Common myeloid progenitor, CD34-positive (primary cell): ENCODE measurements at places on chromosomes 2 and 18.

- DNase-seq, result no peak
Observed at GRCh38 chr2:204226305-204226880, 289.8 kb downstream of the ICOS start.

DNA sequence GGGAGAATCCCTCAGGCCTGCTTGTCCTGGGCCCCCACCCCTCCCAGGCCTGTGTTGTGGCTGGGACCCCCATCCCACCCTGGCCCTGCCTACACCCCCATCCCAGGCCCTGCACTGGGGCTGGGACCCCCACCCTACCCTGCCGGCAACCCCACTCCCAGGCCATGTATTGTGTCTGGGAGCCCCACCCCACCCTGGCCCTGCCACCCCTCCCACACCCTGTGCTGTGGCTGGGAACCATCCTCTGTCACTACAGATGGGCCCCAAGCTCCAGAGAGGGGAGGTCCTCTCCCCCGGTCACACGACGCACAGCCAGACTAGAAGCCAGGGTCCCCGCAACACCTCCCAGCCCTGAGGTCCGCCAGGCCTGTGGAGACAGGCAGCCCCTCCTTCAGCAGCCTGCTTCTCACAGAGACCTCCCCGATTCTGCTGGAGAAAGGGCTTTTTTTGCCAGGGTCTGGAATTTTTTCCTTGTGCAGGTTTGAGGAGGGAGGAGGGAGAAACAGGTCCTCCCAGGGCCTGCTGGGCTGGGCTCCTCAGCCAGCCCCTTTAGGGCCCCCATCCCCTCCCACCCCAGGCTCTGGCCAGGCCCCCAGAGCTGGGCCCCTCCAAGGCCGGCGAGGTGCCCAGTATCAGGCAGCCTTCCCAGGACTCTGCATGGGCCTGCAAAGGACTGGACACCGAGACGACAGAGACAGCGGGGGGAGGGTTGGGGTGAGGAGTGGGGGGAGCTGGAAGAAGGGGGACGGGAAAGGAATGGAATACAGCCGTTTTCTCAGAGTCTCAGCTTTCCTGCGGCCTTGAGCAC, 28.0 kb downstream of the KIF1A start:
- DNase-seq, result no peak

- DNase-seq, result no peak
Observed at GRCh38 chr18:39622431-39622830, 2056.8 kb upstream of the CELF4 start.

DNA sequence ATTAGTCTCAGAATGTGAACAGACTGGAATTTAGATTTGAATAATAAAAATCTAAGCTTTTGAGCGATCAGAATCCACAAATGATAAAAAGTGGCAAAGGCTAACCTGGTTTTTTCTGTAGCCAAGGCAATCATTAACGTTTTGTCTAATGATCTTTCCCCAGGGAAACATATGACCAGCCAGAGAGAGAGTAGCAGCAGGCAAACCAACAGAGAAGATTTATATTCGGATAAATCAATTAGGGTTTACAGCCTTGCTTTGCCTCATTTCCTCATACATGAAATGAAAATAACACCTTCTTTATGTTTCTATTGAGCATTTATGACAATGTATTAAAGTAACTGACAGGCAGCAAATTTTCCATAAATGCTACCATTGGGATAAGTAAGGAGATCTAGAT, 14.5 kb downstream of the TIA1 start:
- no peak for DNase-seq

GRCh38 chr2:238259061-238260020, 19.5 kb upstream of the HES6 start:
- no peak for DNase-seq

DNA sequence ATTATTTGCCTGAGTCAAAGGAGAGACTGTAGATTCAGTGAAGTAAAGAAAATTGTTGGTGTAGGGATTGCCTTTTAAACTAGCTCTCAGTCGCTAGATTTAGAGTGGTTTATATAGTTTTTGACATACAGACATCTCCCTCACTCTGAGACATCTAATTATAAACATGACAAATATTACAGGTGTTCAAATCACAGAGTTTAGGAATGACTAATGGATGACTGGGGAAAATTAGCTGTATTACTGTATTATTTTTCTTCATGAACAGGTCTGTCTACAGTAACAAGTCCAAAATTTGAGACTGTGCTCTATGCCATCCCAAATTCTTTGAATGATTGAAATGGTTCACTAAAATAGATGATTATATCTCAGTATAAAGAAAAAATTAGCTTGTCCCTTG, 40.0 kb downstream of the MAP2 start:
- DNase-seq, result no peak

DNA sequence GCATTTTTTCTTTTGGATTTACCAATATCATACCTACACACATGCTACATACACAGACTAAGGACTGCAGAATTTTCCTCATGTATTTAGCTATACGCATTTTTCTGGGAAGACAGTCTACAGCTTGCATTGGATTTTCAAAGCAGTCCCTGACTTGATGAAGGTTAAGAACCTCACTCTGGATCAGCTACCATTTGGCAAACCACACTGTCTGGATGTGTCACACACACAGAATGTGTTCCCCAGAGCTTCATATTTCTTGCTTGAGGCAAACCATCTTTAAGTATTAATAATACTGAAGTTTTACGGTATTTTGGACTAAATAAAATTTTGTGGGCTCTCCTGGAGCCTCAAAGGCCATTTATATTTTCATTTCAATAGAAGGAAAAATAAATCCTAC, 102.3 kb downstream of the TCF4 start:
- DNase-seq, result no peak

DNA sequence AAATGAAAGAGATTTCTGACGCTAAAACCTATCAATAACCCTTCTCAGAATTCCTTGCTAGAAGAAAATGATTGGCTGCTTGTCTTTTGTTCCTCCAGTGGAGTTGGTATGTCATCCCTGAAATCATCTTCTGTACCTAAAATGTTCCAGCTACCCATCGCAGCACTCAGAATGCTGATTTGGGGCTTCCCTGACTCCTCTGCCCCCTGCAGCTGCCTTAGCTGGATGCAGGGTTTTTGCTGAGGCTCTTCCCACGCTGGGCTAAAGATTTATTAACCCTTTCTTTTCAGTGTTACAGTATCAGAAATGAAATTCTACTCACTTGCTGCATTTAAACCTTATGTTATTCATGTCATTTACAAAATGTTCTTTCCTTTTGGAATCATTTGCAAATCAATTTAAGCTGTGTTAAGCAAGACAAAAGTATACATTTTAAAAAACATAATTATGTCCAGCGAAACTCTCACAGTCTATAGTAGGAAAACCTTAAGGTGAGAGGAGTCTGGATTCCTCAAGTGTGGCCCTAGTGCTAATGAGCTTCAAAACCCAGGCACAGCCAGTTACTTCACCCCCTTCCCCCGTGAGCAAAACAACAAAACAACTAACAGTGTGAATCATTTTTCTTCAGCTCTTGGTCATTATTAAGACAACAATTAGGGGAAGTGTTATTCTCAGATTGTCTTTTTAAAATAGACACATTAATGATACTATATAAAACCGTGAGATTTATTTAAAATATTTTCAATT, 32.8 kb downstream of the PKP4 start:
- no peak for DNase-seq

DNA sequence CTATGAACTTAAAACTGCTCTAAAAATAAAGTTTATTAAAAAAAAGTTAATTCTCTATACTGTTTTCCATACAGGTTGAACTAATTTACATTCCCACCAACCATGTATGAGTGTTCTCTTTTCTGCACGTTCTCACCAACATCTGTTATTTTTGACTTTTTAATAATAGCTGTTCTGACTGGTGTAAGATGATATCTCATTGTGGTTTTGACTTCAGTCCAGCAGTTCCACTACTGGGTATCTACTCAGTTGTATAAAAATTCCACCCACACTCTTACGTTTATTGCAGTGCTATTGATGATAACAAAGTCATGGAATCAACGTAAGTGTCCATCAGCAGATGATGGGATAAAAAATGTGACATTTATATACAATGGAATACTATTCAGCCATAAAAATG, 33.7 kb downstream of the SPAG16 start:
- DNase-seq, result no peak

DNA sequence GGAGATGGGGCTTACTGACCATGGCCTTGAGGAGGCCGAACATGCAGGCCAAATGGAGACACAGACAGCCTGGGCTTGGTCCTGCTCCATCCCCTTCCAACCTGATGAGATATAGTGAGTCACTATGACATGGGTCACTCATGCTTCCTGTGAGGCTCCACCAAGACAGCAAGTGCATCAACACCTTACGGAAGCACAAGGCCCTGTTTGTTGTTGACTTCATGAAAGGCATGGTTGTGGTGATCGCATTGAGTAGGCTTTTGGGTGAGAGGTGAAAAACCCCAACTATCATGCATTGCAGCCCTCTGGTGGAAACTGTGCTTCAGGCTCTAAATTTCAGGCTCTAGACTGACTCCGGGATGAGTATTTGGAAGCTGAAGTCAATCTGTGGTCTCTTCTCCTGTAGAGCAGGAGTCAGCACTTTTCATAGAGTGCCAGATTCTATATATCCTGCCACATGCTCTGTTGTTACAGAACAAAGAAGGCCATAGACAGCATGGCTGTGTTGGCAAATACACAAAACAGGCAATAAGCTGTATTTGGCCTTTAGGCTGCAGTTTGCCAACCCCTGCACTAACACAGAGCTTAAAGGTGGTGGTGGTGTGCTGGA, 10.1 kb downstream of the IL37 start:
- no peak for DNase-seq

GRCh38 chr2:98480598-98480997, 35.9 kb downstream of the INPP4A start:
- DNase-seq, result no peak

- no peak for DNase-seq
Observed at GRCh38 chr2:70656421-70657010, 102.9 kb upstream of the TGFA start.

- no peak for DNase-seq
Observed at GRCh38 chr18:59219672-59220163, at the start of gene GRP. Gene GRP (plus strand): TSS chr18:59220158. CDS start chr18:59220266, 108 bp downstream.

DNA sequence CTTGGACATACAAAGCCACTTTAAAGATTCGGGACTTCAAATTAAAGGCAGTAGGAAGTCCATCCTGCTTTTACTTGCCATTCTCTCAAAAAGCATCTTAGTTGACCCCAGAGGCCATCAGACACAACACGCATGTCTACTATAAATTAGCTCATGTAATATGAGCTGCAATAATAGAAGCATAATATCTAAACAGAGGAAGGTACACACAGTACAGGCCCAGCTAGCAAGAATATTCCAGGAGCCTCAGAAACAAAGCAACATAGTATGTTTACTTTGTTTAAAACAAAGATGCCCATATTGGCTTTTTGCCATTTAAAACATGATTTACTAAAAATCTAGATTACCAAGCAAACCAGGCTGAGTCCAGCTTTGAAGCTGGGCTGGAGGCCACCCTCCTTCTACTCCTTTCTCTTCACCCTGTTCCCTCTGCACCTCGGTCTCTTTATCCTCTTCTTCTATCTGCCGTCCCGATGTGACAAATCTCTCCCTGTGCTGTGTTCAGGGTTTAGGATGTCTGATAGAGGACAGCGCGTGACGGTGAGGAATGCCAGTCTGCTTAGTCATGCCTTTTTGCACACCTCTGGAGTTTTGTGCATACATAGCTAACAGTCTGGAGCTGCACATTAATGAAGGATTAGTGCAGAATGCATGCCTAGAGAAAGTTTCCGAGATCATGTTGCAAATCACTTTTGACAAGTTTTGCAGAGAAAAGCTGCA, 28.2 kb downstream of the DTNA start:
- DNase-seq, result no peak

DNA sequence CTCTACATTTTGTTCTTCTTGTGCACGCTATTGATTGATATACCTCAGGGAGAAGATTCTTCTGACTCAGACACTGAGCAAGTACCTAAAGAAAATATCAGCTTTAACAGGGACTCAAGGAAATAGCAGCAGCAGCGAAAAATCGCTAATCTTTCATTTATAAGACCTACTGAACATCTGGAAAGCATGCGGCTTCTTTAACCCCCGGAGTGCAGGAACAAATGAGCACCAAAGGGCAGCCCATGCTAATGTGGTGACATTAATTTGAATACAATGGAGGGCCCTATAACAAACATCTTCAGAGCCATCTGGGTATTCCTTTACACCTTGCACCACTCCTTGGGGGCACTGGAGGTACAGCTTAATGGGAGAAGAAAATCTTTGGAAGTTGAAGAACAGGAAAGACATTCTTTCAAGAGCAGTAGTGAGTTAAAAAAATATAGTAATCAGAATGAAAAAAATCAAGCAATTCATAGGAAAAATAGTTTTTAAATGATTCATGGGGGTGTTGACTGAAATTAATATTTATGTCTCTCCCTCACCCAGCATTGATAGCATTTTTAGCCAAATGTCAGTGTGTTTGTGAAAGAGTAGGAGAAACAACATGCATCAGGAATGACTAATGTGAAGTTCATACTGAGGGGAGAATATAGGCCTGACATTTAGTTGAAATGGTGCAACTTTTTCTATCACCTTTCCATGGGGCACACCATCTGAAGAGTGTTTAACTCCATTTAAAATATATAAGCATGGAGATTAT, 281.7 kb downstream of the HRH4 start:
- no peak for DNase-seq

GRCh38 chr2:8870441-8870840, 33.0 kb upstream of the KIDINS220 start:
- no peak for DNase-seq

GRCh38 chr2:235077046-235077445, 125.2 kb downstream of the SH3BP4 start:
- no peak for DNase-seq

DNA sequence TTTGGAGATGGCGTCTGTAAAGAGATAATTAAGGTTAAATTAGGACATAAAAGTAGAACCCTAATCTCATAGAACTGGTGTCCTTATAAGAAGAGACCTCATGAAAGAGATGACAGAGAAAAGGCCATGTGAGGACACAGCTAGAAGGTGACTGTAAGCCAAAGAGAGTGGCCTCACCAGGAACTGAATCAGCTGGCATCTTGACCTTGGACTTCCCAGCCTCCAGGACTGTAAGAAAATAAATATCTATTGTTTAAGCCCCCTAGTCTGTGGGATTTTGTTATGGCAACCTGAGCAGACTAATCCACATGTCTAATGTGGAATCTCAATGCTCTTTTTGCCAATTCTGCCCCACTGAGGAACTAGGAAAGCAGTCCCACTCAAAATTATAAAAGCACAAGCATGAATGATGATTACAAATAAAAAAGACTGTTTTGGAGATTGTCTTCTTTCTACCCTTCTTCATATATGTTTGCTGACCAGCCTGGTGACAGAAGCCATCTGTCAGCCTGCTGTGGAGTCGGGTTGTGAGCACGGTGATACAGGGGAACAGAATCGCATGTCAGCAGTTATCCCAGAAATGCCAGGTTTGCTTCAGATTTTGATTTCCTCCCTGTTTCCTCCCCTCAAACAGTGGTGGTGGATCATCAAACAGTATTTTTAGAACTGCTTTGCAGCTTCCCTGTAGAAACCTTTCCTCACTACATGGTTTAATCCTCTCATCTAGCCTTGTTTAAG, 54.2 kb downstream of the INPP4A start:
- DNase-seq, result no peak

DNA sequence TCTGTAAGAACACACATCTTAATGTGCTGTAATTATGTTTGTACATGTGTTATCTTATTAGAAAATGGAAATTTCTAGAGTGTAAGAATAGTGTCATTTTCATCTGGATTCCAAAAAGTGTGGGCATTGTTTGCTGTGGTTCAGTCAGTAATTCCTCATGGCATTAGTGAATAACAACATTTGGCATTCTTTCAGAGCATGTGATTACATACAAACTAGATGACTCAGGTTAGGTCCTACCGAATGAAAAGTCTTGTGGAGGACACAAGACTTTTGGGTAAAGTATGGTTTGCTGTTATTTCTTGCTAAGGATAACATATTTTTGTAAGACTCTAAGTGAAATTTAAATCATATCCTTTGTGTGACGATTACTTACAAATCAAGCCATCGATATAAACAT, 593.1 kb upstream of the NRXN1 start:
- DNase-seq, result no peak
